ENCODE measurements at places on chromosomes 2 and 18.

GRCh38 chr2:174002679-174003078, 37.5 kb upstream of the SP3 start:
- no peak for DNase-seq

- peak; percentile 15 for DNase-seq
Observed at GRCh38 chr2:188292348-188293239, 920 bp downstream of the GULP1 start.

GRCh38 chr18:5962362-5962761, 67.0 kb upstream of the TMEM200C start:
- DNase-seq, result no peak

GRCh38 chr2:154614906-154615305, 83.6 kb upstream of the KCNJ3 start:
- no peak for DNase-seq

- DNase-seq, result no peak
Observed at GRCh38 chr2:53942280-53942679, 28.5 kb downstream of the PSME4 start.
